ENCODE measurements at places on chromosomes 5 and 9.
A peak's percentile ranks its signal among the peaks of the same experiment; 100 is the strongest.

GRCh38 chr5:162800301-162800700 is 637.1 kb upstream of the CCNG1 start:
- H3K27ac ChIP-seq = no peak overlapping the region
- no peaks in the 10 kb centered on the region for H3K27me3 ChIP-seq

- no peaks in the 10 kb centered on the region for H3K36me3 ChIP-seq
- H3K27me3 ChIP-seq = no peaks in the 10 kb centered on the region
- H3K27ac ChIP-seq = no peak overlapping the region
- DNase-seq = no peak
- no peak overlapping the region for H3K4me3 ChIP-seq
- H3K4me1 ChIP-seq = no peaks in the 10 kb centered on the region
Observed at GRCh38 chr9:123302348-123303214, 34.2 kb upstream of the STRBP start.

DNA sequence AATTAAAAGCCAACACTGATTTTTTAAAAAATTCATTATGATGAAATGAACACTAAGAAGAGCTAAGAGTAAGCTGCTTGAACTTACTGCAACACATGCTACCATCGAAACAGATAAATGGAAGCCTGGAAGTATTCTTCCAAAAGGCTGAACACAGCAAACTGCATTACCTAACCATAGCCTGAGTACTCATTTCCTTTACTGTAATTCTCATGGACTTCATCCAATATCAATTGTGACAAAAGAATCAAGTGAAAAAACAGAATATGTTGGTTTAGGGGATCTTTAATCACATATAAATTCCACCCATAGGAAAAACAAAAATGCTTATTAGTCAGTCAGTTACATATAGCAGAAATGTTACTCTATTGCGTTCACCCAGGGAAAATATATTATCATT is 68.5 kb downstream of the DROSHA start:
- H3K4me1 ChIP-seq = no peaks in the 10 kb centered on the region
- H3K36me3 ChIP-seq = peaks cover 61% of the 10 kb centered on the region
- no peak for DNase-seq
- H3K4me3 ChIP-seq = no peak overlapping the region
- no peaks in the 10 kb centered on the region for H3K27me3 ChIP-seq

DNA sequence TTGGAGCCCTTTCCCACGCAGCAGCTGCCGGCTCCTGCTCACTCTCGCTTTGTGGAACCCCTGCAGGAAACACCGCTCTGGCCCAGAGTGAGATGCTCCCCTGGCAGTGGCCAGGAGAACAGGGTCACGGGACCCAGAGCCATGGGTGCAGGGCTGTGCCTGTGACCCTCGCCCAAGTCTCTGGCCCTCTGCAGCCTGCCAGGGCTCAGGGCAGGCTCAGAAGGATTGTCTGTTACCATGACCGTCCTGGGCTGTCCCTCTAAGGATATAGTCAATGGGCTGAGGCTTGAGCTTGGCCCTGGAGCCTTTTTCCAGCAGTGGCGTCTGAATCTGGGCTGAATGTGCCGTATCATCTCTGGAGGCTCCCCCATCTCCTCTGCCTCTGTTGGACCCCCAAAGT is 28.7 kb upstream of the AIF1L start:
- no peak for DNase-seq
- H3K27ac ChIP-seq = no peak overlapping the region
- H3K4me3 ChIP-seq = no peak overlapping the region
- no peaks in the 10 kb centered on the region for H3K36me3 ChIP-seq

DNA sequence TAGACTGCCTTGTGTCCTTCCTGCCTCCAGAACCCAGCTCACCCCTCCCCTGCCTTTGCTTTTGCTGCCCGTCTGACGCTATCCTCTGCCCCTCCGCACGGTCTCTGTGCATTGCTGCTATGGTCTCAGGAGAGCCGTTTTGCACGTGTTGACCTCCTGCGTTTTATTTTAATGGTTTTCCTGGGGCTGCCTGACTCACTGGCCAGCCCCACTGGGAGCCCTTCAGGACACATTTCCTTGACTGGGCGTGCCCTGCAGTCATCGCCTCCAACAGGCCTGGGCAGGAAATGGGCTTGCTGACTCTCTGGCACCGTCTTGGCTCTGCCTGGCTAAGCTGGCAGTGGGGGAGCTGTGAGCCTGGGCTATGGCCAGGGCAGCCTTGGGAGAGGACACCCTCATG is 17.9 kb upstream of the ASS1 start:
- peak overlapping the region; percentile 95 for H3K27ac ChIP-seq
- peaks cover 44% of the 10 kb centered on the region for H3K4me1 ChIP-seq
- no peak overlapping the region for H3K4me3 ChIP-seq
- peak; percentile 68 for DNase-seq
- H3K36me3 ChIP-seq = peaks cover 12% of the 10 kb centered on the region

GRCh38 chr5:100855295-100855694 is 47.8 kb downstream of the ST8SIA4 start:
- no peaks in the 10 kb centered on the region for H3K4me1 ChIP-seq
- H3K27ac ChIP-seq = no peak overlapping the region
- H3K4me3 ChIP-seq = no peak overlapping the region
- DNase-seq = no peak

DNA sequence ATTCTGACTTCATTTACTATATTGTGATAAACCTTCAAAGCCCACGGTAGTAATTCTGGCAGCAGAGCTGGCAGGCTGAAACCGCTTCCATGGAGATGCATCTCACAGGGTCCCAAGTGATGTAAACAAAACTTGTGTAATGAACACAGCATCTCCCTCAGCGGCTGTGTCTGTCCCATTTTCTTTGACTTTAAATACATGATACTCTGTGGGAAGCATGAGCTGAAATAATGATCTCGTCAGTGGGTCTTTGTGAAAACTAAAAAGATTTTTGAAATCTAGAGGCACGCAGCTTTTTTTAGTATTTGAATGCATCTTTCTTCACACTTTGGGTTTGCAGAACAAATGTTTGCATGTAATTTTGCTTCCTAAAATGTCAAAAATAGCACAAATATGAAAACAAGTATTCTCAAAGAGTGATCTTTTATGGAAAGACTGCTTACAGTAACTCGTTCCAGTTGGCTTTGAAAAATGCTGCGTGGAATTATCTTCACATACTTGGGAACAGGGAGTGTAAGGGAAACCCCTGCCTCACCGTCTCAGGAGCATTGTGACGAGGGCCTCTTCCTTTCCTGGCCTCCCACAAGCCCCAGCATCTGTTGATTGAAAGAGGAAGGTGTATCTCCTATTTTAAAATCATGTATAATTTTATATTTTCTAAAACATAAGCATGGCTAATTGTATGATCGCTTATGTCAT is 18.1 kb upstream of the LPCAT1 start:
- DNase-seq = no peak
- no peaks in the 10 kb centered on the region for H3K36me3 ChIP-seq
- no peak overlapping the region for H3K27ac ChIP-seq

DNA sequence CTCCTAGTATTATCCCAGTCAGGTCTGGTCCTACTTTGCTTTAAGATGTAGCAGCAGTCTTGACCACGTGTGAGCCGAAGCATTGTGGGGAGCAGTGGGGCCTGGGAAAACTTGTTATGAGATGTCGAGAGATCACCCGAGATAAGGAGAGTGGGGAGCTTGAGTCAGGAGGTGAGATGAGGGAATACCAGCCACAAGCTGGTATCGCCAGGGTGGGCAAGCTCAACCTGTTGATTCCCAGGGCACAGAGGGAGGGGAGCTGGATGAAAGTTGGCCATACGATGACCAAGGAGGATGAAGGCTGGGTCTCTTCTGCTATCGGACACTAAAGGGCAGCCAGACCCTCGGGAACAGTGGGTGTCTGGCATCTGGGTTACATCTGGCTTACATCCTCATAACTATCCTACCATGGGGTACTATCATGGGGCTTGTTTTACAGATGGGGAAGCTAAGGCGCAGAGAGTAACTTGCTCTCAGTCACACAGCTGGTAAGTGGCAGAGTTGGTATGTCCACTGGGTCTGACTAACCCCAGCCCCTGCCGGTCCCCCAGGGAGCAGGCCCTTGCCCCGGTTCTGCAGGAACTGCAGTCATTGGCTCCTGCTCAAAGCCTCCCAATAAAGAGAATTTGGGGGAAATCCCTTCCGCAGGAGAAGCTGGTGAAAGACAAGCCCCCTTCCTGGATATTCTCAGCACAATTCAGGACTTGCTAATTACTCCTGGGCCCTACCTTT is 13.4 kb upstream of the TIFAB start:
- no peaks in the 10 kb centered on the region for H3K4me1 ChIP-seq
- peaks cover 78% of the 10 kb centered on the region for H3K27me3 ChIP-seq
- H3K36me3 ChIP-seq = no peaks in the 10 kb centered on the region
- H3K4me3 ChIP-seq = no peak overlapping the region
- H3K27ac ChIP-seq = no peak overlapping the region
- DNase-seq = no peak

DNA sequence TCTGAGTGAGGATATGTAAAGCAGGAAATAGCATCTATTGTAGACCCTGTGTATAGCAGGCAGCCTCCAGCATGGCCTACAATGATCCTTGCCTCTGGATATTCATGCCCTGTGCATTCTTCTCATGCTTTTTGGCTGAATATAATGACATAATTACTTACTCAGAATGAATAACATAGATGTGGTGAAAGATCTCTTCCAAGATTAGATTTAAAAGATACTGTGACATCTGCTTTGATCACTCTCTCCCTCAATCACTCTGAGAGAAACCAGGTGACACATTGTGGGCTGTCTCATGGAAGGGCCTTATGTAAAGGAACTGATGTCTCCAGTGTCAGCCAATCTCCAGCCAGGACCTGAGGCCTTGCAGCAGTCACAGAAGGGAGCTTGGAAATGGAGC is 376.7 kb downstream of the DNAH5 start:
- peak overlapping the region; percentile 52 for H3K27ac ChIP-seq
- H3K4me3 ChIP-seq = no peak overlapping the region

GRCh38 chr9:131838530-131839280 is 98.8 kb upstream of the RAPGEF1 start:
- peaks cover 2% of the 10 kb centered on the region for H3K4me1 ChIP-seq
- no peak overlapping the region for H3K27ac ChIP-seq
- H3K4me3 ChIP-seq = no peak overlapping the region
- no peaks in the 10 kb centered on the region for H3K36me3 ChIP-seq
- no peak for DNase-seq
- H3K27me3 ChIP-seq = peaks cover 23% of the 10 kb centered on the region

GRCh38 chr5:127987354-127988145 is 96.0 kb upstream of the SLC12A2 start:
- no peaks in the 10 kb centered on the region for H3K36me3 ChIP-seq
- no peaks in the 10 kb centered on the region for H3K27me3 ChIP-seq
- no peak for DNase-seq
- no peak overlapping the region for H3K4me3 ChIP-seq
- no peaks in the 10 kb centered on the region for H3K4me1 ChIP-seq
- H3K27ac ChIP-seq = no peak overlapping the region

- DNase-seq = no peak
- no peak overlapping the region for H3K27ac ChIP-seq
- H3K36me3 ChIP-seq = no peaks in the 10 kb centered on the region
Observed at GRCh38 chr5:166517976-166518375, 1773.5 kb upstream of the WWC1 start.

DNA sequence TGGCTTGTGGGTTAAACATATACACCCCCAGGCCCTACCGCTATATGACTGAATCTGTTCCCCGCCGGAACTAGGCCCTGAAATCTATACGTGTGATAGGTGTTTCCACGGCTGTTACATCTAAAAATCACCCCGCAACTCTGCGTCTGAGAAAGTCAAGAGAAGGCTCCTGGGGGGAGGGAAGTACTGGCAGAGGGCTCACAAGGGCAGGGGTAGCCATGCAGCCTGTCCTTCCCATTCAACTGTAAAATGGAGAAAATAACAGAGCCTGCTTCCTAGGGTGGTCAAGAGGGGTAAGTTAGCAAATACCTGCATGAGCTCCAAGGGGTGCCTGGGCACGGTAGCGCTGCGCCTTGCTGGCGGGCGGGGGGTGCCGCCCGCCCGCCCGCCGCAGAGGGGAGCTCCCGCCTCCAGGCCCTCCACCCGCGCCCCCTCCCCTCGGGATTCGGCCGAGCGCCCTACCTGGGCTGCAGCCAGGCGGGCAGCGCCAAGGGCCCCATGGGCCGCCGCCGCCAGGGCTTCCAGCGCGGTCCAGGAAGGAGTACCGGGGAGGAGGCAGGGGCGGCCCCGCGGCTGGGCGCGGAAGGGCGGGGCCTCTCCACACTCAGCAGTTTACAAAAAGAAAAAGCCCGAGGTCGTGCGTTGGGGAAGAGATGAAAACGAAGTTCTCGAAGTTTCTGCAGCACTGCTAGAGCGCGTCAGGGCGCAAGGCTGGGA is at the start of gene HACD4:
HACD4 (minus strand) TSS at position 550 of the 717 bp plus-strand sequence; CDS start at position 500, 50 bp downstream.
- DNase-seq = peak; percentile 64
- peaks cover 4% of the 10 kb centered on the region for H3K4me1 ChIP-seq
- no peaks in the 10 kb centered on the region for H3K36me3 ChIP-seq
- peak within 1 kb of the TSS; percentile 58 for H3K27ac ChIP-seq

- no peaks in the 10 kb centered on the region for H3K4me1 ChIP-seq
- no peaks in the 10 kb centered on the region for H3K36me3 ChIP-seq
- no peak overlapping the region for H3K27ac ChIP-seq
- DNase-seq = no peak
Observed at GRCh38 chr5:168227973-168228615, 63.4 kb upstream of the WWC1 start.

DNA sequence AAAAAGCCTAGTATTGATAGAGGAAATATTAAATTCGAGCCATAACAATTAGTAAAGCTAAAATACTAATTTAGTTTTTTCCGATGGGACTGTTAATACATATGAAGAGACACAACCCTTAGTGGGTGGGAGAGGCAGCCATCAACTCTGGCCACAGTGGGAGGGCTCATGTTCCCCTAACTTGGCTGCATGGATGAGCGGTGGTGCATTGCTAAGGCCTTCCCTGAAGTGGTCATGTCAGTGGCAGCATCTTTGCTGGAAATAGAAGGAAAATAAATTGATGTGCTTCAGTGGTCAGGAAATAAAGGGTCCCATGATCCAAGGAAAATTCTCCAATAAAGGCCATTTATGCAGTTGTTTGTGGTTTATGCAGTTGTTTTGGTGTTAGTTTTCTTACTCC is 33.9 kb upstream of the F2RL2 start:
- no peak overlapping the region for H3K4me3 ChIP-seq
- no peaks in the 10 kb centered on the region for H3K4me1 ChIP-seq
- DNase-seq = no peak

- H3K4me3 ChIP-seq = no peak overlapping the region
- no peak for DNase-seq
- no peak overlapping the region for H3K27ac ChIP-seq
- no peaks in the 10 kb centered on the region for H3K4me1 ChIP-seq
- H3K36me3 ChIP-seq = no peaks in the 10 kb centered on the region
Observed at GRCh38 chr9:123712399-123712798, 217.5 kb downstream of the DENND1A start.

DNA sequence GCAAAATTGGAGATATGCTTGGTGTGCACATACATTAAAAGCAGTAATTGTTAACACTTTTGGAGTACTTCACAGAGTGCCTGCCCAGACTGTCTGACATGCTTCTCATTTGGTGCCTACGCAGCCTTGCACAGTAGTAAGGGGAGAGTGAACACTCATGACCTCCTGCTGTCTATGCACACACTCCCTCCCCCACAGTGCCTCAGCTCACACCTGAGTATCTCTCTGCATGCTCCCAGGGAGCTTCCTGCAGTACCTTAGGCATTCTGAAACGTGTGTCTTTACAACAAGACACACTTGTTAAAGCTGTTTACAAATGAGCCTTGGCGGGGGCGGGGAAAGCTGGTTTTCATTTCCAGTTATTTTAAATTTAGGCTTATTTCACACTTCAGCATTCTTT is 18.0 kb downstream of the MAP3K1 start:
- H3K4me1 ChIP-seq = peaks cover 8% of the 10 kb centered on the region
- no peak overlapping the region for H3K4me3 ChIP-seq
- H3K27ac ChIP-seq = no peak overlapping the region
- H3K27me3 ChIP-seq = no peaks in the 10 kb centered on the region
- DNase-seq = no peak

All from large intestine (tissue), 12 donors.